ENCODE measurements at places on chromosomes 3 and 15. TPM values are rescaled to one million over a fixed set of nuclear protein-coding genes. Genes with fewer than 3 reads are reported as not detected.

Gene SLCO2A1
- total RNA-seq = 25.5 TPM

DNA sequence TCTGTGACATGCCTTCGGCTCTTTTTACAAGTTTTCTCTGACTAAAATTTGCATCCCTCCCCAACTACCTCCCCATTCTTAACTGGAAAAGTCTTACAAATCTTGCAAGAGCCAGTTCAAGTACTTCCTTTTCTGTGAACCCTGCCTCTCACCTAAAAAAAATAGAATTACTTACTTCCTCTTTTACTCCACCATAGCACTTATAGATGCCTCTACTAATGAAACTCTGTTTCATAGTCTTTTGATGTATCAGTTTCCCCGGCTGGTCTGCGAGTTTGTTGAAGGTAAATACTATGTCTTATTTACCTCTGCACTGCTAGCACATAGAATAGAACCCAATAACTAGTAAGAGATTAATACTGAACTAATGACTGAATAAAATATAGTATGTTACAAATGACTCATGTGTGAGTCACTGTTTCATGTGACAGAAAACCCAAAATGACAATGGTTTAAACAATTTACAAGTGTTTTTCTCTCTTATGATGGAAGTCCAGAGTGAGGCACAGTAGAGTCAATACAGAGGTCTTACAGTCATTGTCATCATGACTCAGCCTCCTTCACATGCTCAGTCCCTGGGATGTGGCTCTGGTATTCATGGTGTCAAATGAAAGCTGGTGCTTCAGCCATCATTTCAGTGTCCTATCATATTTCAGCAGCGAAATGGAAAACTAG is 393.5 kb downstream of the RSL24D1 start:
- DNase-seq = no peak
- no peaks in the 10 kb centered on the region for H3K4me1 ChIP-seq
- no peak overlapping the region for H3K4me3 ChIP-seq
- no peaks in the 10 kb centered on the region for H3K27me3 ChIP-seq

Gene TRPM1
- total RNA-seq = not detected

Gene TLR9
- total RNA-seq = 0.16 TPM

Gene CLSTN2
- 14.4 TPM for total RNA-seq

Measured in mesothelial cell of epicardium (in vitro differentiated cells).